ENCODE measurements at places on chromosomes 1 and 21.
A peak's percentile ranks its signal among the peaks of the same experiment; 100 is the strongest.

GRCh38 chr1:198201956-198202784, 45.4 kb downstream of the NEK7 start:
- no peak for DNase-seq

DNA sequence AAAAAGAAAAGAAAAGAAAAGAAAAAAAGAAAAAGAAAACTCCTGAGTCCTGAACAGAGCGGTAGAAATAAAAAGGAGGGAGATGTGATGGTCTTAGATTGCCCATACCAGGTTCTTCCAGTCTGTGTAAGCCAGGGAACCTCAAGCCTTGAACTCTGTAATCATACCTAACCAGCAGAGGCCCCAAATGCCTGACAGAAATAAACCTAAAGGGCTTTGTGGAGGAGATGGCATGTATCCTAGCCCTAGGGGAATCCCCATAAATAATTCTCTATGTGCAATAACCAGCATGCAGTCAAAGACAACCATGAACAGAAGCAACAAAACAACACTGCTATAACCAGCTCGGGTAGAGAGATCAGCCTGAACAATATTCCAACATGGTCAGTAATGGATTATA, 40.4 kb downstream of the USP48 start:
- no peak for DNase-seq

DNA sequence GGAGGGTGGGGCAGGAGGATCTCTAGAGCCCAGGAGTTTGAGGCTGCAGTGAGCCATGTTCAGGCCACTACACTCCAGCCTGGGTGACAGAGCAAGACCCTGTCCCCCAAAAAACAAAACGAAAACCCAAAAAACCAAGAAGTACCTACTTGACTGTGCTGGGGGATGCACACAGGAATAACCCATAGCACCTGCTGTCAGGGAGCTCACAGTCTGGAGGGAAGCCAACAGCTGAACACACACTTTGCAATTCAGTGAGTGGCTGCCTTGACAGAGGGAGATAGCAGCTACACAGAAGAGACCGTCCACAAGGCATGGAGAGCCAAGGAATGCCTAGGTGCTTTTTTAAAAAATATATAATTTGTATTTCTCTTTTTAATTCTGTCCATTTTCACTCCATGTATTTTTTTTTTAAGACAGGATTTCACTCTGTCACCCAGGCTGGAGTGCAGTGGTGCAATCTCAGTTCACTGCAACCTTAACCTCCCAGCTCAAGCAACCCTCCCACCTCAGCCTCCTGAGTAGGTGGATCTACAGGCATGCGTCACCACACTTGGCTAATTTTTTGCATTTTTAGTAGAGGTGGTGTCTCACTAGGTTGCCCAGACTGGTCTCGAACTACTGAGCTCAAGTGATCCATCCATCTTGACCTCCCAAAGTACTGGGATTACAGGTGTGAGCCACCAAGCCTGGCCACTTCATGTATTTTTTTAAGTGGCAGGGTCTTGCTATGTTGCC, 68.7 kb downstream of the NID1 start:
- no peak for DNase-seq

DNA sequence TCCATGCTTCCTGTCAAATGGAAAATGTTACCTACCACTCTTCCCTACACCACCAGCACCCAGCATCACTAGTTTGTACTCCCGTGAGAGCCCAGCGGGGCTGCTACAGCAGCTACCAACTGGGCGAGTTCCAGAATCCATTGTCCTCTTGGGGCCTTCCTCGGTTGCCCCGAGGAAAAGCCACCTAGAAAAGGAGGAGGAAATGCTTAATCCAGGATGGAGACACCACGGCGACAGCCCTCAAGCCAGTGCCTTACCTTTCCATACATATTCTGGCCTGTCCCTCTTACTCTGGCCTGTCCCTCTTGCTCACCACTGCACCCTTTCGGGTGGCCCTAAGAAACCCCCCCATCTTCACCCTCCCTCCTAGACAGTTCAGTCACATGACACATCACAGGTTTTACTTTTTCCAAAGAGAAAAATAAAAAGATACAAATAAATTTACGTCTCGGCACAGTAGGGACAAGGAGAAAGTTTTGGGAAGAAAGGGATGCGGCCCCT, 478 bp downstream of the RIT1 start:
- peak; percentile 53 for DNase-seq

DNA sequence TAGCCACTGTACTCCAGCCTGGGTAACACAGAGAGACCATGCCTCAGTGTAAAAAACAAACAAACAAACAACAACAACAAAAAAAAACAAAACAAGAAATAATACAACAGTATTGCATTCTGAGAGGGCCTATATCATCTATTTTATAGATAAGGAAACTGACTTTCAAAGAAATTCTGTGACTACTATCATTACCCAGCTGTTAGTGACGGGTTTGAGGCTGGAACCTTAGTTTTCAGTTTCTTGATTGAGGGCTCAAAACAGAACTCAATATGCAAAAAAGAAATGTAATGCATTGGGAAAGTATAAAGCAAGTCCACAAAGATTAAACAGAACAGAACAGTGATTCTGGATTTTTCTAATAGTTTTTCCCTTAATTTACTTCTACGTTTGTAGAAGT, 149.4 kb downstream of the NFIA start:
- no peak for DNase-seq

DNA sequence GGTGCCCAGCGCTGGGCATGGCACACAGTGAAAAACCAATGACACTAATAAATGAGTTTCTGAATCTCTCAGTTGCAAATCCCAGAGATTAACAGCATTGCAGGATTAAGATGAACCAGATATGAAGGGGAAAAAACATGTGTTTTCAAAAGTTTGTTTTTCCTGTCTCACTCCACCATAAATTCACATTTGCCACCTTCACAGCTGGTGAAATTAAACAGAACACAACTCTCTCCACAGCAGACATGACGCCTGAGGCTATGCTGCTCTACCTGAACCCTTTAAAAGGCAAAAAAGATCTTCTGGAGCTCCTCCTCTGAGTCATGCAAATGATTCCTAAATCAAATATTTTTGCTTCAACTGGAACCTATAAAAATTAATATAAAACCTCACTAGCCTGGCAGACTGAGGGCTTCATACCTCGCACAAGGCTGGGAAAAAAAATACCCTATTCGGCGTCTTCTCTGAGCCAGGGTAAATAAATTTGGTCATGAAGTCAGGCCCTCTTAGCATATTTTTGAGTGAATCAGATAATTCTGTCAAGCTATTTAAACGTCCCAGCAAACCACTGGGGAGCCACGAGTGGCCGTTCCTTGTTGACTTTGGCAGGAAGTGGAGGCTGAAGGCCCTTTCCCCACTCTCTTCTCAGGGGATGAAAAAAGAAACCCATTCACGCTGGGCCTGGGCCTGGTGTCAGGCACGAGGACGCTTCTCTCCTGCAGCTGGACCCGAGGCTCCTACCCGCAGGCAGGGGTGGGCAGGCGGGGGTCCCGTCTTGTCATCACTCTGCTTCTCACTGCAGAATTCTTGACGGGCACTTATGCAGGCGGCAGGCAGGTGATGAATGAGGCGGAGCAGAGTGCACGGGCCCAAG, 53.0 kb downstream of the DMRTB1 start:
- peak; percentile 75 for DNase-seq

DNA sequence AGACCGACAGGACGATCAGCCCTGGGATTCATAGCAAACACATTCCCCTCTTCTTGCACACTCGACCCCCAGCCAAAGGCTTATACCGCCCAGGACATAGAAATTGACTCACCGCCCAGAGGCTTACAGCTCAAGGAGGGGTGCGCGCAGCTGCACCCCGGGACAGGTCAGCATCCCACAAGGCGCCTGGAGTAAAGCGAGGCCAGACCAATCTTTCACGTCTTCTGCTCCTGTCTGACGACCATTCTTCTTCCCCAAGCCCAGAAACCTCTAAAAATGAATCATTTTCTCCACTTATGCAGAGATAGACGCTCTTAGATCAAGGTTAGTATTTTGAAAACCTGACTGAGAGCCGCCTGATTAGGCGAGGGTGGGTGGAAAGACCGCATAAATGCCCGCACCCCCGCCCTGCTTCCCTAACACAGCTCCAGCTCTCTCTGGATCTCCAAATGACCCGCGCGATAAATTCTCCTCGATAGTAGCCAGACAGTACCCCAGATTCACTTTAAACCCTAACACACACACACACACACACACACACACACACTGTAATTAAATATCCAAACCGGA, 1.9 kb upstream of the LHX8 start:
- DNase-seq = no peak

- no peak for DNase-seq
Observed at GRCh38 chr1:115757856-115758255, 10.7 kb downstream of the CASQ2 start.

DNA sequence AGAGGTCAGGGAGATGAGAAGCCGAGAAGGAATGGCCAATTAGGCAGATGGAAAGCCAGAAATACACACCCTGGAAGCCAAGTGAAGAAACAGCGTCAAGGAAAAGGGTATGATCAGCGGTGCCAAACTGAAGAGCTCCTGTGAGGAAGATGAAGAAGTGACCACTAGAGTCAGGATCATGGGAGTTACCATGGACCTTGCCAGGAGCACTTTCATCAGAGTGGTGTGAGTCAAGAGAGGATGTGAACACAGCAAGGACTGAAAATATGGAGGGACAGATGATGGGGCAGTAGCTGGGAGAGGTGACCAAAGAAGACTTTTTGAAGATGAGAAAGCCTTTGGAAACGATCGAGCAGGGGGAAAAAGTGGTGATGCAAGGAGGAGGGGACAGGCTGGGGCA, 50.4 kb downstream of the CD34 start:
- DNase-seq = no peak

GRCh38 chr1:92480200-92480812, 6.4 kb downstream of the GFI1 start:
- DNase-seq = no peak

- DNase-seq = peak; percentile 52
Observed at GRCh38 chr1:210260096-210260495, 27.5 kb downstream of the SERTAD4 start.

DNA sequence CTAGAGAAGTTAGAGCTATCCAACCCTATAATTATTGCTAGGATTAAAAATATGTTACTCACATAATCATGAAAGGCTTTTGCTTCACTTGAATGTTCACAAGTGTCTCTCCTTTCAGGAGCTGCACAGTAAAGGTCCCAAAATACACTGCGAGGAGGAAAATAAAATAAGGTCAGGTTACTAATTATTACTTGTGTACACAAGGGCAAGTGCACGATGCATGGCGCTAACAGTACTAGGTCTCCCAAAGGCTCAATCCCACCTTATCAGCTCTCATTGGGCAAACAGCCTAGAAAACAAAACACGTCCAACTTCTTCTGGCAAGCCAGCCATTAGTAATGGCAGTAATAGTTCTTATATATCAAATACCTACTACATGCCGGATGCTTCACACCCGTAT, 4.4 kb downstream of the SSBP3 start:
- DNase-seq = no peak

DNA sequence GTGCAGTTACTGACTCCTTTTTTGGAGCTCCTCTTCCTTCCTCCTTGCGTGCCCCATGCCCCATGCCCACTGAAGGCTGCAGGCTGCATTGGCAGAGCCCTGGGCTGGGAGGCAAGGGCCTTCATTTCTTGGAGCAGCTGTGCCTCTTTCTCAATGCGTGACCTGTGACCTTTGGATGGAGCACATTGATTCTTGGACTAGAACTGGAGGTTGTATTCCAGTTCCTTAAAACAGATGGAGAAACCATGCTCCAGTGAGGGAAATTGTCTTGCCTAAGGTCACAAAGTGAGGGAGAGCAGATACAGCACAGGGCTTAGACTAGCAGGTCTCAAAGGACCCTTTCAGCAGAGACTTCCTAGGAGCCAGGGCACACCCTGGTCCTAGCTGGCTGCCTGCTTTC, 9.0 kb downstream of the TMEM269 start:
- no peak for DNase-seq

- DNase-seq = no peak
Observed at GRCh38 chr1:220516014-220516721, 11.8 kb upstream of the MARK1 start.

DNA sequence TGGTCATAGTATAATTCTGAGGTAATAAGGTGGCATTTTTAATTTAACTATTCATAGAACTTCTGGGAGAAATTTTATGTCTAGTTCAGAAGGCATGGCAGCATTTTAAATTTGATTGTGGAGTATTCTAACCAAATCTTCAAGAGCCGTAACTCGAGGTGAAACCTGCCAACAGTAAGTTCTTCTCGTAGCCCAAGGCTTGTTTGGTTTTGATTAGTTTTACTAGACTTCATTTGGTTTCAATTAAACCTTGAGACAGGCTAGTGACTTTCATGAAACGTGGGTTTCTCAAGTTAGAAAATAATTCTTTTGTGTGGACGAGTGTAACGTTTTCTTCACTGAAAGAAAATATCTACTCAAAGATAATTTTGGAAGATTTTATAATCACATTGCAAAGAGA, 395.5 kb downstream of the USP25 start:
- peak; percentile 14 for DNase-seq

- peak; percentile 37 for DNase-seq
Observed at GRCh38 chr1:231584117-231584516, 42.5 kb upstream of the DISC1 start.

GRCh38 chr1:197100677-197101076, 33.6 kb upstream of the F13B start:
- DNase-seq = no peak

DNA sequence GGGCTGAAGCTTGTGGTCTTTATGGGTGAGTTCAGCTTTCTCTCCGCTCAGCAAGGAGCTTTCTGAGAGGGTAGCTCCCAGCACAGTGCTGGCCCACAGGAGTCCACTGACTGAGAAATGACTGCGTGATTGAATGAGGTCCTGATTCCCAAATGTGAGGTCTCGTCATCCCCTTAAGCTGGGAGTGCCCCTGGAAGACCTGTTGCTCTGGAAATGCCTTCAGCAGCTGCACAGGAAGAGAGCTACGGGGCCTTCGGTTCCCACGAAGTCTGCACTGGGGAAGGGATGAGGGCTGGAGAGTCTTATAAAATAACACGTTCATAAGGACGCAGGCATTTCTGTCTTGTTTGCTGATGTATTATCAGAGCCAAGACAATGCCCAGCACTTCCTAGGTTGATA, 14.0 kb downstream of the TNNT2 start:
- DNase-seq = no peak

- no peak for DNase-seq
Observed at GRCh38 chr1:212488436-212489283, 55.9 kb downstream of the NENF start.

- DNase-seq = no peak
Observed at GRCh38 chr1:47875831-47876586, 121.2 kb downstream of the TRABD2B start.

DNA sequence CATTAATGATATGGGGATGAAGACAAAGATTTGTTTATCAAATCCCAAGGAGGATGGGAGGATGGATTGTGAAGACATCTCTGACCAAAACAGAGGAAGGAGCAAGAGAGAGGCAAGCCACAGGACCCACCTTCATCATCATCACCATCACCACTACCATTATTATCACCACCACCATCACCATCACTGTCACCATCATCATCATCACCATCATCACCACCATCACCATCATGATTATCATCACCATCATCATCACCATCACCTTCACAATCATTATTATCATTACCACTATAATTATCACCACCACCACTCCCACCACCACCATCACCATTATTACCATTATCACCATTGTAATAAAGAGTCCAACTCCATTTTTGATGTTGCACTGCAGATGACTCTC, 482.5 kb downstream of the PTPRU start:
- no peak for DNase-seq

GRCh38 chr1:55015123-55015522, 16.4 kb downstream of the BSND start:
- no peak for DNase-seq

GRCh38 chr1:202810193-202810614, 550 bp upstream of the PCAT6 start:
- DNase-seq = no peak

GRCh38 chr1:20114021-20114648, 5.2 kb downstream of the PLA2G2D start:
- DNase-seq = no peak

- DNase-seq = no peak
Observed at GRCh38 chr1:91099746-91100621, 78.1 kb upstream of the ZNF644 start.
